ENCODE measurements at places on chromosomes 16 and 17.

DNA sequence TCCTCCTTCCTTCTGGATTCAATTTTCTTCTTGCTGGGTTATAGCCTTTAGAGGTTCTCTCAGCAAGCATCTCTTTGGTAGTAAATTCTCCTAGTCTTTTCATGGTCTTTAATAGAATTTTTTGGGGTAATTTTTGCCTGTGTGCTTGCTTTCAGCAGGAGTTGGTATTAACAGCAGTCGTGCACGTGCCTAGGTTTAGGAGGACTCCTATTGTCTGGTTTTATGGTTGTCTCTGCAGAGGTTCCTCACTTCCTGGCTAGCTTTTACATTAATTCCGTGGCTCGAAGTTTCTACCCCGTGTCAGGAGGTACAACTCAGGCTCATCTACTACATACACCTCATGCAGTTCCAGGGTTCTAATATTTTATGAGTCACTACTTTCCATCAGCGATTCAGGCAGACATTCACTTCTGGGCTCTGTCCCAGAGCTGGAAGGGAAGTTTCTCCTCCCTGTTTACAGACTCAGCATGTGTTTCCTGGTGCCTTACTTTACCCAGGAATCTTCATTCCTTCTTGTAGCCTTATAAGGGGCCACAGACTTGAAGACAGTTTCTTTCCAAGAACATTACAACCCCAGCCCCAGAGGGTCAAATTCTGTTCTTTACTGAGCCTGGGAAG lies 643.6 kb downstream of the HS3ST4 start:
- DNase-seq: no peak

DNA sequence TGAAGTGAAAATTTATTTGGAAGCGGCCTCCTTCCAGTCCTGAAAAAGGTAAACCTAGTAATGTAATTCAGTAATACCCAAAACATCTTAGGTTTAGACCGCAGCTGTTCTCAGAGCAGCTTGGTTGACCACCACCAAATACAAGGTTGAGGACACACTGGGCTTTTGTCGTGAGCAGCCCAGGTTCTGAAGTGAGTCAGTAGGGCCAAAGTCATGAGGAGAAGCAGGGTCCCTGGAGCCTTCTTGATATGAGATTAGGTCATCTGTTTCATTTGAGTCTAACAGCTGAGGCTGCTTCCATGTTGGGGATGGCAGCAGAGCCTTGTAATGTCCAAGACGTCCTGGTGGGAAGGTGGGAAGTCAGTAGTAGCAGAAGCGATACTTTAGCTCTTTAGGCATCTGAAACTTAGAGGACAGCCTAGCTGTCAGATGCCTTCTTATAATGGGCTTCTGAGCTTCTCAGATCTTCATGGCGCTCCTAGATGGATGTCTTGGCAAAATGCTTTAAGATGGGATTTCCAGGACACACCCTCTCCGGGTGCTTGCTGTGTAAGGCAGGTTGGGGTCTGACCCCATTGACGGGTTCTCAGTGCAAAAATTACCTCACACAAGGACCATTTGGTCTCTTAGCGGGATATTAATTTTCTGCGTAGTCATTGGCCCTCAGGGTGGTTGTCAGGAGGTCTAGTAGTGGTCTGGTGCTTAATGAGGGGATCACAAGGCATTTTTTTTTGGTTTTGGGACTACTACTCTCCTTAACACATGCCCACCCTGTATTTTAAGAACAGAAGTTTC lies 2.4 kb downstream of the ALKBH5 start:
- no peak for DNase-seq

DNA sequence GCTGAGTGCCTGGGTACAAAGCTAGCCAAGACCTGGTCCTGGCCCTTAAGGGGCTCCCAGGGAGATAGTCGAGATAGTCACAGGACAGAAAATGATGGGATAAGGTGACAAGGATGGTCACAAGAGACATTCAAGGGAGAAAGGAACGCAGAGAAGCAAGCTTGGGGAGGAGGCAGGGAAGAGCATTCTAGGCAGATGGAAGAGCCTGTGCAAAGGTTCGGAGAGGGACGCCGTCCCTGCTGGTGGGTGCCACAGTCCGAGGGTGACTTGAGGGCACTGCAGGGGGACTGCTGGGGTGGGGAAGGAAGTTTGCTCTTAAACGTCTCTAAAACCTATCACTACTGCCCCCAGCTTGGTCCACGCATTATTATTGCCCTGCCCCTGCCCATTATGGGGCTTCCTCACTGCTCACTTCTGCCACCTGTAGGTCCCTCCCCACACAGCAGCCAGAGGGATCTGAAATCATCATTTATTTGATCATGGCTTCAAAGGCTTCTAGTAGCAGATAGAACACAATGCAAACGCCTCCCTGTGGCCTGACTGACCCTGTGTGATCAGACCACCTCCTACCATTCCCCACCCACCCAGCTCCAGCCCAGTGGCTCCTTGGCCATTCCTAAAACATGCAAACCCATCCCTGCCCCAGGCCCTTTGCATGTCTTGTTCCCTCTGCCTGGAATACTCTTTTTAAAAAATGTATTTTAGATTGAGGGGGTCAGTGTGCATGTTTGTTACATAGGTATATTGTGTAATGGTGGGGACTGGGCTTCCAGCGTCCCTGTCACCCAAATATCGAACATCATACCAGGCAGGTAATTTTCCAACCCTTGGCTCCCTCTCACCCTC lies 60.3 kb downstream of the RMI2 start:
- no peak for DNase-seq

DNA sequence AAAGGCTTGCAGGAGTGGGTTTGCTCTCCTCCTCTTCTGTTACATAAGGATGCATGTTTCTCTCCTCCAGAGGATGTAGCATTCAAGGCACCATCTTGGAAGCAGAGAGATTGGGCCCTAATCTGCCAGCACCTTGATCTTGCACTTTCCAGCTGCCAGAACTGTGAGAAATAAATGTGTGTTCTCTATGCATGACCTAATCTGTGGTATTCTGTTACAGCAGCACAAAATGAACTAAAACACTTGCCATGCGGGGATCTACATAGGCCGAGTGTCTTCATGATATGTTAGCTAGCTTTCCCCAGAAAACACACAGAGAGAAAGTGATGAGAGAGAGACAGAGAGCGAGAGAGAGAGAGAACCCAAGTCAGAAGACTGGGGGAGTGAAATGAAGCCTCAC lies 273.5 kb downstream of the UTP18 start:
- no peak for DNase-seq

- DNase-seq: no peak
Observed at GRCh38 chr17:56635641-56636040, 42.1 kb downstream of the NOG start.

DNA sequence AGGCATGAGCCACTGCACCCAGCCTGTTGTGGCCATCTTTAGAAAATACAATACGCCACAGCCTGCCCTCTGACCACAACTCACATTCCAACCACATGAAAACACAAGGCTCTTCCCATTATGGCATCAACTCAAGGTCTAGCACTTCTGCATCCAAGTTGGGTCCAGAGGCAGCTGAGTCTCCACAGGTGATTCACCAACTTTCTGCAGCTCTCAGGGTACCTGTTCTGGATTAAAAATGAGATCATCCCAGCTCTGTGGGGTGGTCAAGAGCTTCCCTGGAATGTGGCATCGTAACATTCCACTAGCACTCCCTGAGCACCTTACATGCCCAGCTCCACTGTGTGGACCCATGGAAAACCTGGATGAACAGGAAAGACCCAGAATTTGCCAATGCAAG lies 9.9 kb upstream of the GUCY2D start:
- DNase-seq: no peak

DNA sequence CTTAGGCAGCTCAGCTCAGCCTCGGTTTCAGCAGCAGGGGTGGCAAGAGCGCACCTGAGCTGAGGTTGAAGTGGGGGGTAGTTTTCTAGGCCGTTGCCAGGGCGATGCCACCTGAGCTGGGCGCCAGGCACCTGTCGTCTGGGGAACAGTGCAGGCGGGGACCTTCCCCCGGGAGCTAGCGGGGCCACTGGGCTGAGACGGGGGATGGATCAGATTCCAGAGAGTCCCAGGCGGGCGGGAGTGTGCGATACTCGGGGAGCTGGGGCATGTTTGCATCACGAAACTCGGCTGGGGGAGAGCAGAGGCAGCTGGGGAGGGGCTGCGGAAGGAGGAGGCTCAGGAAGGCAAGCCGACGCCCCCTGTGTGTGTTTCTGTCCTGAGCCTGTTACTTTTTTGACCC lies 477 bp upstream of the CLDN9 start:
- no peak for DNase-seq

GRCh38 chr16:82583422-82583821 lies 43.3 kb upstream of the CDH13 start:
- DNase-seq: no peak

DNA sequence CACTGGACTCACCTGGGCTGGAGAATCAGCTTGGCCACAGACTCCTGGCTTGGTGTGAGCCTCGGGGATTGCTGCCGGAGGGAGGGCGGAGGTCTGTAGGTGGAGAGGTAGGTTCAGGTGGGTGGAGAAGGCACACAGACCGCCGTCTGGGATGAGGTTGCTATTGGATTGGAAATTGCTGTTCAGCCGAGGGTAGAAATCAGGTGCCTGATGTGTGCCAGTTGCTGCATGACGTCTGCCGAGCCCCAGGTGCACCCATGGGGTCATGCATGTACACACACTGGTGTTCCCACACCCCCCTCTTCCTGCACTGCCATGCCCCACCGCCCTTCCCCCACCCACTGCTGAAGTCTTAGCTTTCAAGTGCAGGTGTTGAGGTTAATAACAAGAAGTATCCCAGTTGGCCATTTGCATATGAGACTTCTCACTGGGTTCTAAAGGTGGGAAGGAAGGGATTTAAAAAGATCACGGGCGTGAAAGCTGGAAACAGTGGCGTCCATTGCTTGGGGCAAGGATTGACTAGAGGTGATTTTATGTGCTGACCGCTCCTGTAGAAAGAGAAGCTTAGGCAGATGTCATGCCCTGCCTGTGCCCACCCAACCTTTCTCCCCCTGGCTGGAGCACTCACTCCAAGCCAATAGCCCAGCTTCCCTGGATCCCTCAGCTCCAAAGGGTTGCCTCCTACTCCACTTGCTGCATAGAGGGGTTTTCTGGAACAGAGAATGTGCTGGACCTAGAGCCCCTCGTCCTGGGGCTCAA lies 193.6 kb downstream of the CCDC182 start:
- no peak for DNase-seq
